GM12878 (cell line): ENCODE measurements at places on chromosomes 2 and 18.

DNA sequence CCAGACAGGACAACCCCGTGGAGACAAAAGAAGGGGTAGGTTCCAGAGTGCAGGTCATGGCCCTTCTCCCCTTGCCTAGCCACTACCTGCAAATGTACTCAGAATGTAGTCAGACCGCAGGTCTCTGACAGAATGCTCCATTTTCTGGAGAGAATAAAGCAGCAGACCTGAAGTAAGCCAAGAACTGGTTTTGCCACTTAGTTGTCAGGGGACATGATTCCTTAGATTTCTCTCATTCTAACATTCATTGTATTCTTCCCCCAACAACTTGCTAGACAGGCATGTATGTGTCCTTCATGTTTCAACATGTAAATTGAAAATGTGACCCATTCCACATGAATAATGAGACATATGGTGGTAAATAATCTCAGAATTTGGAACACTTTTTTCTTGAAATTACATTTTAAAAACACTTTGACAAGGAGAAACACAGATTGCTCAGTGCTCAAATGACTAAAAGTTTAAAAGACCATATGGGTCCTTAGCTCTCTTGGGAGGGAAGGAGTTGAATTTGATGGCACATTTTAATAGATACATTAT is 142.4 kb downstream of the CCBE1 start:
- no peak for DNase-seq

- DNase-seq, result no peak
These were observed 93.8 kb upstream of the CXCR4 start for GRCh38 chr2:136211701-136212100.

DNA sequence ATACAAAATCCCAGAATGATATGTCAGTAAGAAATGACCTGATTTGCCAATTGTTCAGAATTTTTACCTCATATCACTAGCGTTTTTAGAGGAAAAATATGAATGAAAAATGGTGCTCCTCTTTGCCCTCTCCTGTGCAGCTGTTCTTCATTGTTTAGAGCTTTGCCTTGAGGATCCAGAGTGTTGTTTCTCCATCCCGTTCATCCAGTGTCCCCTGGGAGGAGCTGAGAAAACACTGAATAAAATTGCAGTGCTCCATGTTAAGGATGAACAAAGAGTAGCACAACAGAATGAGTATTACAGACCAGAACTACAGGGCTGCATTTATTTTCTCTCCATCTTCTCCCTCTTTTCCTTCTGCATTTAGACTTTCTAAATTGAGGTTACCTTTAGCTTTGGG is 133.1 kb downstream of the ADCYAP1 start:
- no peak for DNase-seq

DNA sequence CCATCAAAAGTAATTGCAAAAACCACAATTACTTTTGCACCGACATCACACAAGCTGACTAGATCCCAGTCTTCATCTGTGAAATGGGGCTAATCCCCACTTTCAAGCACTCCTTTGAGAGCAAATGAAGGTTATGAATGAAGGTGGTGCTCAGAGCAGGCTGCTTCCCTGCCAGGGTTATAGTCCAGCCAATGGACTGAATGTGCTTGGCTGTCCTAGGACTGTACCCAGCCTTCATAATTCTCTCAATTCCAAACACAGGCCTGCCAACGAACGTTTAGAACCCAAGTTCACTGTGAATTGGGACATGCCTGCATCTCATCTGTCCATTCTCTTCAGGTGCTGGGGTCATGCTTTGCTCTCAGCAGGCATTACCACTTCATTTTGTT is 27.8 kb upstream of the ICOS start:
- DNase-seq, result no peak

DNA sequence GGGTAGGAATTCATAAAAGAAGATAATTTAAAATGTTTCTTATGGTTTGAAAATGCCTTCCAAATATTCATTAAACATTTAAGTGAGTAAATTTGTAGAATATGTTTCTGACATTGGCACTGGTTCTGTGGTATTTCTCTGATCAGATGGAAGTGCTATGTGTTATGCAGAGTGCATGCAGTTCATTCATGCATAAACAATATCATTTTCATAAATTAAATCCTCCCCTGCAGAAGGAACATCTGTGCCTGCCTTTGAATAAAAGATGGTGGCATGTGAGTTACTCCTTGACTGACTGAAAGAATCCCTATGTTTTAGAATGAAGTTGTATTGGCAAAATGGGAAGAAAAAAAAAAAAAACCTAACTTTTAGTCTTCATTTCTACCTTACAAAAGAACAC is 5.9 kb downstream of the NEUROD1 start:
- DNase-seq, result no peak

- DNase-seq, result no peak
These were observed 172.6 kb downstream of the PRPF40A start for GRCh38 chr2:152544638-152545037.

DNA sequence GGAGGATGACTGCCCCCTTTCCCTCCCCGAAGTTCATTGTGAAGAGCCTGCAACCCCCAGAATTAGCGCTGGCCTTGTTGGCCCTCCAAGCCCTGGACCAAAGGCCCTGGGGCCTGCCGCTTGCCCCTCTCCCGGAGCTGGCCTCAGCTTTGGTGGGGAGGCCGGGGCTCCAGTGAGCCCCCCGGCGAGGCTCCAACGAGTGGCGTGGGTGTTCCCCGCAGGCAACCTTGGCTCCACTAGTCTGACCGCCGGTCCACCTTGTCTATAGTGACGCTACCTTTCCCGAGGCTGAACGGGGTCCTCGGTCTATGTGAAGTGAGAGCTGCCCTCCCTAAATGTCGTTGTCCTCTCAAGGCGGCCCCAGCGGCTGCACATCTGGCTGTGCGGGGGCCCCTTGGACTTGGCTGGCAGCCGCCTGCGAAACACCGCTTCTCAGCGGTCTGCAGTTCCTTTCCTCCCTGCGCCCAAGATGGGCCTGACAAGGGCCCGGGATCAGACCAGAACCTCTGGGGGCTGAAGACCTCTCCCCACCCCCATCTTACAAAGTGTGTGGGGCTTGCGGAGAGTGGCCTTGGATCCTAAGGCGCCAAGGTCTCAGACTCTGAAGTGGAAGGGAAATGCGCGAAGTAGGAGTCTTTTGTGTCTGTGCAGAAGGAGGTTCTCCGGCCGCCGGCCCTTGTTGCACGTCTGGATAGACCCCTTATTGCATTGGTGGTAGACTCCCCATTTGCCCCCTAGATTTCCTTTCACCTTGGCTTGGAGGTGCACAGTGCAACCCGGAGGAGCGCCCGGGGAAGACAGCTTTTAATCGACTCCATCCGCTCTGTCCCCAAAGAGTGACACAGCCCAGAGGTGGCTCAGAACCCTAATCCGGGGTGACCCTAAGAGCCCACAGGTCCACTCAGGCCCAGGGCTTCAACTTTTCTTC is 3.9 kb upstream of the HOXD10 start:
- DNase-seq, result no peak

DNA sequence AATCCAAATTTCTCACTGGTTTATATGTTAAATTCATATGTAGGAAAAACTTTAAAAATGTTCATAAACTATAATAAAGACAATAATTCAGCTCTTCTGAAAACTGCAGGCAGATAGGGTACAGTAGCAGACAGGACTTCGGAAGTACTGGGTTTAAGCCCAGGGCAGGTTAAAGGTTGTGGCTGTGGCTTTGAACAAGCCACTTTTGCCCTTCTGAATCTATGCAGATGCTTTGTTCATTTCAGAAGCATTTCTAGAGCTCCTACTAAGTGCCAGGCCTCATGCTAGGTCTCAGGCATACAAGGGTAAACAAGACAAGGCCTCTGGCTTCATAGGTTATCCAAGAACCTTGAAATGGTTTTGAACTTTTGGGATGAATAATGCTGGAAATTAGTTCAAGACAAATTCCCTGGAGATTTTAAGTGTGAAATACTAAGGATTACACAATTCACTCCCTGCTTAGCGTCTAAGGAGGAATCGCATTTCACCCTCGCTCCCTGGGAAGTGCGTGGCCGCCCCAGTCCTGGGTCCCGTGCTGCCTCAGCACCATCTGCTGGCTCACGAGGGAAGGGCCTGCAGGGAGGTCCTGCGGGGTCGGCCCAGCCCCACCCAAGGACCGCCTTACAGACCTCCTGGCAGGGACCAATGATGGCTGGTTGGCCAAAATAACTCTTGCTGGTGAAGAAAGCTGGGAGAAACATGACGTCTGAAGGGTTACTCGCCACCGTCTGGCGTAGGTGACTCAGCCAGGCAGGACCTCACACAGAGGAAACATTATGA is 67.7 kb upstream of the L3MBTL4 start:
- no peak for DNase-seq

DNA sequence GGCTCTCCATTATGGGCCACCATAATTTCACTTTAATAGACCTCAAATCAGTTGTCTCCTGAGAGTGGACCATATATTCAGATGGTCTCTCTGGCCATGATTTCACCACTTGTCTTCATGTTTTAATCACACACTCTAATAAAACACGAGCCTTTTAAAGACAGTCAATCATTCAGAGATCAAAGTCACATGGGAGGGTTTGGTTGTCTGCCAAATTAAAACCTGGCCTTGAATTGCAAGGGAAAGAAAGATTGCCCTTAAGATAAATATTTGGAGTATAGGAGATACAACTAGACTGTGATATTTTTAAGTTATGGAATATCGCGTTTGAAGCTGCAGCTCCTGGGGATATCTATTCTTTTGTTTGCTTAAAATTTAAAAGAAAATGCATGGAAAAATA is 377.8 kb upstream of the DDX18 start:
- no peak for DNase-seq

- no peak for DNase-seq
These were observed 57.3 kb downstream of the FARSB start for GRCh38 chr2:222598611-222599010.

GRCh38 chr2:176544557-176544956 is 275.3 kb downstream of the MTX2 start:
- no peak for DNase-seq

DNA sequence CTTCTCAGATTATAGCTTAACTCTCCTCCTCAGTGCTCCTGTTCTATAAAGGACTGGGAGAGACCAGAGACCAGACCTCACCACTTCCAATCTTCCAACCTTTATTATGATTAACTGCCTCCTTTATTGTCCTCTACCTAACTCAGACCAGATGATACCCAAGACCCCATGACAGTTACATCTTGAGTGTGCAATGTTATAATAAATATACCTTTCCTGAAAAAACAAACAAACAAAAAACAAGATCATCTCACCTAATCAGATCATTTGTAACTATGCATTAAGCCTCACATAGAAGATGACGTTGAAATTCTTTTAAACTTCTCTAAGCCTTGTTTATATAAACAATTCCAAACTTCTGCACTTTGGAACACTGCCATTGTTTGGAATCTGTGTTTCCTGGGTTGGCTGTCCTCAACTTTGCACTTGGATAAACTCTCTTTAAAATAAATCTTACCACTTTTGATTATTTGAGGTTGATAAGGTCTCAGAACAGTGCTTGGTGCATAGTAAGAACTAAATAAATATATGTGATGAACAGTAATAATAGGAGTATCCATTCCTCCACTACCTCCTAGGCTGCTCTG is 342.7 kb downstream of the TDRD15 start:
- DNase-seq, result no peak

- DNase-seq, result no peak
These were observed 40.1 kb downstream of the MTCL1 start for GRCh38 chr18:8745355-8746014.

DNA sequence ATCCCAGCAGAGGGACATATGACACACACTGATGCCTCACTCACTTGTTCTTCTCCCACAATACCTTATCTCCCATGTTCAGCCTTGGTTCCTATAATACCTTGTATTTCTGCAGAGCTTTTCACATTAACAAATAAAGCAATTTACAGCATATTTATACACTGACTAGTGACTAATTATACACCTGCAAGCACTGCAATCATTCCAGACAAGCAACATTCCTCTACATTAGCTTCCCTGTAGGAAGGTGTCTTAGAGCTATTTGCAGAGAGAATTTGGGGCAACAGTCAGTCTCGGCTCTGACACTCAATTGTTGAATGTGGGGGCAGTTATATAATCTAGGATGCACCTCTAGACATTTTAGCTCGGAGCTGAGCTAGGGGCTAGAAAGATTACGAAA is 9.5 kb upstream of the INSIG2 start:
- no peak for DNase-seq

GRCh38 chr2:219608399-219608964 is 10.8 kb downstream of the STK11IP start:
- no peak for DNase-seq

- DNase-seq, result no peak
These were observed 12.9 kb upstream of the EPAS1 start for GRCh38 chr2:46284260-46284659.

DNA sequence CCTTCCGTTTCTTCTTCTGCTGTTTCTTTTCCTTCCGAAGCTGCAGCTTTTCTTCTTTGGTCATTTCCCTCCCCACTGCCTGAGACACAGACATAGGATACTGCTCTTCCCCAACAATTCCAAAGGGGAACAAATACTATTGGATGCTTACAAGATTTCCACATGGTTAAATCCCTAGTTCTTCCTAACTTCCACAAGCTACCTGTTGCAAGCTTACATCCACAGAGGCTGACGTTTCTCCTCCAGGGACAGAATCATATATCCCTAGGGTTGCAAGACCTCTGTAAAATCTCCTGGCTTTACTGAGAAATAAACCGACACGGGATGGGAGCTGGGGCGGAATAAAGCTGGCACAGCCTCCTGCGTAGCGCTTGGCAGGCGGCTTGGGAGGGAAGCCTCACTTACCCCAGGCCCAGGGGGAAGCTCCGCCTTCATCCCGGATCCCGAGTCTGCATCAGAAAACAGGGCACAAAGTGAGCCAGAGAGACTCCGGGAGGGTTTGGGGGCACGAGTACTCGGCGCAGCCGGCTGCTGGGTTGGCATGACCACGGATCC is 590 bp downstream of the EIF2B4 start:
- no peak for DNase-seq

DNA sequence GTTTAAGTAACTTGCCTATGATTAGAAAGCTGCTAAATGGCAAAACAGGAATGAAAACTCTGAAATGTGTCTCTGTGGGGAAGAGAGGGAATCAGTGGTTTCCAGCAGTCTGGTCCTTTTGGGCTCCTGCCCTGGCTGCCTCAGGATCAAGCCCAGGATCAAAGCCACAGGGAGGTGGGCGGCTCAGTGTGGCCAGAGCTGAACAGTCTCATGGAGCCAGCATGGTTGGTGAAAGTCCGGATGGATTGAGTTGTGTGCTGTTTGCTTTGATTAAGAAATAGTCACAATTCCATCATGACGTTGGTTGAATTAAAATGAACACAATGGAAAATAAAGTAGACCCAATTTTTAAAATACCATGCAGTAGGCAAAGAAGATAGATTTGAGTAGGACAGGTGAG is 344.2 kb downstream of the LPIN1 start:
- no peak for DNase-seq

DNA sequence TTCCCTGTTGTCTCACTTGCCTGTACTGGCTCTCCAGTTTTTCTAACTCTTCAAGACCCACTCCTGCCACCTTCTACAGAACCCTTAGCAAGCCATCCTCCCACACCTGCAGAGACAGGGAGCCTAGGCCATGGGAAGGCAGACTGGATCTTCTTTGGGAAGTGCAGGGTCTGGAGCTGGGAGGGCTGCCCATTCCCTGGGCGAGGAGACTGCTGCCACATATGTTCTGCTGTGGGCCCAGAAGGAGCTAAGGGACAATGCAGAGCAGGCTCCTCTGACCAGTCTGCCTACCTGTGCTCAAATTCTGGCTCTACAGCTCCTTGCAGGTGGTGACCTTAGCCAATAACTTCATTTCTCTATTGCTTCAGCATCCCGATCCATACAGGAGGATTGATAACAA is 152.1 kb upstream of the CELF4 start:
- no peak for DNase-seq

GRCh38 chr2:25098056-25098455 is 56.2 kb downstream of the EFR3B start:
- no peak for DNase-seq
